ENCODE measurements at places on chromosomes 1 and 21.

- DNase-seq: no peak
Measured at GRCh38 chr1:30410153-30410851, 313.1 kb downstream of the MATN1 start.

DNA sequence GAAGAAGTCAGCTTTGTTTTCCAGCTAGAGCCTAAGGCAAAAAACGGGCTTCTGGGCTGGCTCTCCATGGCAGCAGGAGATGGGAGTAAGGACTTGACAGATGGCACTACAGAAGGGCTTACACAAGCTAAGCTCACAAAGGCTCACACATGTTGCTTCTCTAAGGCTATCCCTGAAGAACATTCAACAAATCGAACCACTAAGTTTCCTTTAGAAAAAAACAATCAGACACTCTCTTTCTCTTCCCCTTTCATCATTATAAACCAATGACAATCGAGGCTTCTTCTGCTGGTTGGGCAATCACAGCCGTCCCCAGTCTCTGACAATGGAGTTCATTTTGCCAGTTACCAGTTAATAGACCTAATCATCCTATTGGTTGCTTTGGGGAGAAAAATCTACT lies 40.5 kb downstream of the TRIT1 start:
- DNase-seq: no peak

- no peak for DNase-seq
Measured at GRCh38 chr21:32572574-32573420, 12.5 kb downstream of the TCP10L start.

DNA sequence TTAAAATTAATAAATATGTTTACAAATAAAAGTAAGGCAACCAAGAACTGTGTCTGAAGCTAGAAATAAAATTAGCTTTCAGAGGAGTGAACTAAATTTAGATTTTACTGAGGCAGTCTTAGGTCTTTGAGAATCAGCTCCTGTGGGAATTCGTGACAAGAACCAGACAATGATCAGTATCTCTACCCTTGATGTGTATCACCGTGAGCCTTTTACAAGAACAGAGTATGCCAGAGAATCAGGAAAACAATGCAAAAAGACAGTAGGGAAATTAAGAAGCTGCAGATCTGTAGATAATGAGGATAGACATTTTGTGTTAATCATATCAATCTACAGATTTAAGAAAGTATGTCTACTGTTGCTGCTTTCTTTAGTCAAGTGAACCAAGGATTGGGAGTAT lies 351.0 kb downstream of the COL11A1 start:
- DNase-seq: no peak

DNA sequence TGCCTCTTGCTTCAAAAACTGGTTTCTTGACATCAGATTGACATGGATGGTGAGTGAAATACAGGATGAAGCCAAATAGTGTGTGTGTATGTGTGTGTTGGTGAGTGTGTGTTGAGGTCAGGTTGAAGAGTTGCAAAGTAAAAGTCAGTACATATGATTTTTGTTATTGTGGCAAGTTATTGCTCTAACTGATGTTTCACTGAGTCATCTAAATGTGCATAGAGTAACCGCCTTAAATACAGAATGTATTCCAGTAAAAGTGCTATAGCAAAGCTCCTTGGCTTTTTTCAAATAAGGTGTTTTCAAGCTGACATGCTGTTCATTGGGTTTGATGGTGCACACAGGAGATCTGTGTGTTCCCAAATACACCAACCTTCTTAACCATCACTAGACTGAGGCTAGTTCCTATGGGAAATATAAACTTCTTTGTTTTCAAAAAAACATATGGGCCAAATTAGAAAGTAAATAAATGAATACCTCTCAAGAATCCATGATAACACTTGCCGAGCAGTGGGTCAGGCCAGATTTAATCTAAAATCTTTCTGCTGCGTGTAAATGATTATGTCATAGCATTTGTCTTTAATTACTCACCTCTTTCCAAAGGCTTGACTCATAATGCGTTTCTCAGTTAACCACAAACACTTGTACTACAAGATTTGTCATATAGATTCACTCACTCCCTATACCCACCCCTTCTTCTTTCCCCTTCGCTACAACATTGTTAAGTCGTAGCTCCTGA lies 151.1 kb downstream of the LYPLAL1 start:
- no peak for DNase-seq

- no peak for DNase-seq
Measured at GRCh38 chr1:61828805-61829204, 86.5 kb downstream of the PATJ start.

DNA sequence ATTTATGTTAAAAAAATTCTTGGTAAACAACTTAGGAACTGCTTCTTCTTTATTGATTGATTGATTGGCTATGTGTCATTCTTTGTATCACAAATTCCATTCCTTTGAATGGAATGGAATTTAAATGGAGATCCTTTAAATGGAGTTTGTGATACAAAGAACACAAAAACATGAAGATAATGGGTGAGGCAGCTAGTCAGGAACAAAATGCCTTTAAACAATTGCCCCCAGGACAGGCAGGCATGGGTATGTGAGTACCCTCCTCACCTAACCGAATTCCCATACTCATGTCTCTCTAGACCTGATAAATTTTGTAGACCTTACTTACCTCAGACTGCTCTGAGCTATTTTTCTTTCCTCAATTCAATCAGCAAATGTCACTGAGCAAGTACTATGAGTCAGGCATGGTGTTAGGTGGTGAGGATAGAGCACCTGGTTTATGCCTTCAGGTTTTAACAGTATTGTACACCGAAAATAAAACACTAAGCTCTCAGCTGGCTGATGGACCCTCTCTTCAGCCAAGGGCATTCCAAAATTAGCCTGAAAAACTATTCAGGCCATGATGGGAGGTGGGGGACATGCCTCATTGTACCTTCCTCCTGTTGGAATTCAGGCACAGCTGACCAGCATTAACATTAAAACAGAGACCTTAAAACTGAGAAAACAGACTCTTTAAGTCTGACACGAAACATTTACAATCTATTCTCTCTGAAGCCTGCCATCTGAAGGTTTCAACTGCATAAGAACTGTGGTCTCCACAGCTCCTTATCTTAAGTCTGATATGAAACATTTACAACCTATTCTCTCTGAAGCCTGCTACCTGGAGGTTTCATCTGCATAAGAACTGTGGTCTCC lies 58.9 kb downstream of the OLFML3 start:
- no peak for DNase-seq

DNA sequence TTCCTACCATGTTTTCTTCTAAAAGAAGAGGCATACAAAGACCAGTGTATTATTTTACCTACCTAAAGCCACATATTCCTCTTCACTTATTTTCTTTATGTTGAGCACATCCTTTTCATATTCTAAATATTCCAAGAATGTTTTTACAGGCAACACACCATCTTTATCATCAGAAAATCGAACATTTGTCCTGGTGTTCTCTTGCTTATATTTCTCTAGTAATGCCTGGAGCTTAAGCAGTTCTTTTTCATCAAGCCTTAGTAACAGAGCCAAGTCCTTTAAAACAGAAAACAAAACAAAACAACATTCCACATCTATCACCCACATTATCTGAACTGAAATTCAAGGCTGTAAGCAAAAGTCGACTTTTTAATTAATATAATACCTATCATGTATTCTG lies 88.7 kb downstream of the IARS2 start:
- no peak for DNase-seq

DNA sequence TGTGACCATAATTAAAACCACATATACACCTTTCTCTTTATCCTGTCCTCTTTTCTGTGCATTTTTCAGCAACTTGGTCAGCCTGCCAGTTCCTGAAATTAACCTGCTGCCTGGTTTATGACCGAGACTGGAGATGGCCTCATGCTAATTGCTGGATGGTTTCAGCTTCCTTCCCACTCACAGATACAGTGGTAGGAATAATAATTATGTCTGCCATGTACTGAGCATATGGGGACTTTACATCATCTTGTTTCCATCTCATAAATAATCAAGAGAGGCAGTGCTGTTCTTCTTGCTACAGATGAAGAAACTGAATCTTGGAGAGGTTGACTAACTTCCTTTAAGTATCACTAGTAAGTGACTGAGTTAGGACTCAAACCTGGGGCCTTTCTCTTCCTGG lies 148.2 kb downstream of the NOS1AP start:
- no peak for DNase-seq

DNA sequence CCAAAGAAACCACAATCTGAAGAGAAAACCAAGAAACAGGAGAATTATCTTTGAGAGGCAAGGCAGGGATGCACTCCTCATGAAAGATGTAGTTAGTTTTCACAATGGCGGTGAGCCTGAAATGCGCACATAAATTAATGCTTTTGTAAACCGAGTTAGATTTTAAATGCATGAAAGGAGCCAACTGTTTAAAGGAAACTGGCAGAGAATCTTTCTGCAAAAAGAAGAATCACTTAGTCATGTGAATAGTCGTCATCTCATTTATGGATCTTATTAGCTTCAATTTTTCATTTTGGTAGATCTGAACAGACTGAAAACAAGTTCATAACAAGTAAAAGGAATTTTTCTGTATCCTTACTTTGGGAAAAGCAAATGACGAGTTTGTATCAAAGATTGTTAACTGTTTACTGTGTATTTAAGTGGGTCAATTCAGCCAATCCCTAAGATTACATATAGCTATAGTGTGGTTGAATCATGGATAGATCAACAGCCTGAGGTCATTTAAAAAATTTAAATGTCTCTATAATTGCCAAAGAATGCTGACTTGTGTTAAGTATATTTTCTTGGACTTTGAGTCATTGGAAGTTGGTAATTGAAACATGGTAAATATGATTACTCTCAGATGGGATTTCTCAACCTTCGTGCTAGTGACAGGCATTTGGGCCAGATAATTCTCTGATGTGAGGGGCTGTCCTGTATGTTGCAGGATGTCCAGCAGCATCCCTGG lies 226.6 kb upstream of the KAZN start:
- no peak for DNase-seq

- DNase-seq: no peak
Measured at GRCh38 chr1:35691080-35691479, 27.6 kb downstream of the C1orf216 start.

DNA sequence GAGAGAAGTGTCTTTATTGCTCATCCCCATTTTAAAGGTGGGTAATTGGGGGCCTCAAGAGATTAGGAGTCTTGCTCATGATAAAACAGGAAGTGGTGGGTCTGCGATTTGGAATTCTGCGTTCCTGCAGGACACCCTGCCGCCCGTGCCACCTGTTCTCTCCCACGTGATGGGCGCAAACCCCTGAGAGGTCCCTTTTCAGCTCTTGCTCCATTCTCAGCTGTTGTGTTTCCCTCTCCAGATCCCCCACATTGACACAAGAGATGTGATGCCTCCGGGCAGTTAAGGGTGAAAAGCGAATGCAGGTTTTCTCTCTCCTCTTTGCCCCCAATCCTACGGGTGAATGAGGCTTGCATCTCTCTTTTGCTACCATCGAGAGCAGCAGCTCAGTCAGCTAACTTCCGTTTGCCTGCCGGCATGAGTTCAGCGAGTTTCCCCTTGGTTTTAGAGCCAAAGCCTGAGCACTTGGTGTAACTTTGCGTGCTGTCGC lies 57.5 kb downstream of the KIF26B start:
- DNase-seq: no peak

DNA sequence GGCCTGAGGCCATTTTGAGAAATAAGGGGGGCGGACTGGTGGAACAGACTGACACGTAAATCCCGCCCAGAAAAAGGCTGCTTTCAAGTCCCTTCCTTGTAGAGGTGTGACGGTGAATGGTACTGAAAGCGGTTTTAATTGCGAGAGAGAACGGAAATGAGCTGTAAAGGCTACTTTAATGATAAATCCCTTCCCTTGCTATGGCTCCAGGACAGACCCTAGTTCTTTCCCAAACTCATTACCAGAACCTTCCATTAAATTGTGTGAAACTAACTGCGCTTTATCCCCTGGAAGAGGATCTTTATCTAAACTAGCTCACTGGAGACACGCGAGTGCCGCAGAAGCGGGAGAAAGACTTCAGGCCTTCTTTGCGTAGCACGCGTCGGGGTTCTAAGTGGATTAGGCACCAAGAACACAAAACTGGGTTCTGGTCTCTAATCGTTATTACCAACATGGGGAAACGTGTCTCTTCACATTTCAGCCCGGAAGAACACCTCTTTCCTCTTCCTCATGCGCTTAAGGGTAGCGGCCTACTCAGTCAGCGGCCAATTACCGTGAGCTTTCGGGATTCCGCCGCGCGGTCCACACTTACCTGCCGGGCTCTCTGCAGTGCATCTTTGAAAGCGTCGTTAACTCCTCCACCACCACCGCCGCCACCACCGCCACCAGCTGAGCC lies 441 bp downstream of the FUBP1 start:
- DNase-seq: peak; percentile 51

DNA sequence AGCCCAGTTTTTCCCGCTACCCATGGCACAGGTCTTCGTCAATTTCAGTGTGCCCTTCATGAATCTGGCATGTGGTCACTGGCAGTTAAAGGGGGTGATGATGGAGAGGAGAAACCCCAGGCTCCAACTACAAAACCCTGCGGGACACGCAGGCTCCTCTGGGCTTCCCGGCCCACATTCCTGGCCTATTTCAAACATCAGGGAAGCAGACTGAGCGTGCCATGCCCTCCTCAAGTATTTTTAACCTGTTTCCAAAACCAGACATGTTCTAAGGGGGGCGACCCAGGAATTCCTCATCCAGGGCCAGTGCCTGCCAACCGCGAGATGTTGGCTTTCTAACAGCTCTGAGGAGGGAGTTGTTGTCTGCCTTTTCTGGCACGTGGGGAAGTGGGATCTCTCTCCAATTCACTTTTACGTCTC lies 85.1 kb downstream of the CAPZB start:
- no peak for DNase-seq

DNA sequence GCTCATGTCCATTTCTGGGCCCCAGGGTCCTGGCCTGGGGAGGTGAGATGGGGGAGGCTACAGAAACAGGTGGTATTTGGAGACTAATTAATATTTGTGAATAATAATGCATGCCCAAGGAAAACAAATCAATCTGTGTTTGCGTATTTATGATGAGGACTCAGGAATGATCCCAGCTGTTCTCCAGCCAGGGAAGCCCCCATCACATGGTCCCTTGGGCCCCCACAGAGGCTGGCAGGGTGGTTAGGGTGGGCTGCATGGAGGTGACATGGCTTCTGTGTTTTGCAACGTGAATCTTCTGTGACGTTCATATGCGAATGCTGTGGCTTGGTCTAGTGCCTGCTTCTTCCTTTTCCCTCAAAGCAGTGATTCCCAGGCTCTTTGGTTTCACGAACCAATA lies 10.5 kb downstream of the PTPRF start:
- no peak for DNase-seq

- DNase-seq: no peak
Measured at GRCh38 chr1:43994794-43995790, 3.7 kb downstream of the CCDC24 start.

GRCh38 chr21:40227096-40227495 lies 359.9 kb downstream of the PCP4 start:
- no peak for DNase-seq
